Testis (tissue), 5 donors: ENCODE measurements at places on chromosomes 1 and 21. TPM values are rescaled to one million over a fixed set of nuclear protein-coding genes. Genes with fewer than 3 reads are reported as not detected.
A peak's percentile ranks its signal among the peaks of the same experiment; 100 is the strongest.

DNA sequence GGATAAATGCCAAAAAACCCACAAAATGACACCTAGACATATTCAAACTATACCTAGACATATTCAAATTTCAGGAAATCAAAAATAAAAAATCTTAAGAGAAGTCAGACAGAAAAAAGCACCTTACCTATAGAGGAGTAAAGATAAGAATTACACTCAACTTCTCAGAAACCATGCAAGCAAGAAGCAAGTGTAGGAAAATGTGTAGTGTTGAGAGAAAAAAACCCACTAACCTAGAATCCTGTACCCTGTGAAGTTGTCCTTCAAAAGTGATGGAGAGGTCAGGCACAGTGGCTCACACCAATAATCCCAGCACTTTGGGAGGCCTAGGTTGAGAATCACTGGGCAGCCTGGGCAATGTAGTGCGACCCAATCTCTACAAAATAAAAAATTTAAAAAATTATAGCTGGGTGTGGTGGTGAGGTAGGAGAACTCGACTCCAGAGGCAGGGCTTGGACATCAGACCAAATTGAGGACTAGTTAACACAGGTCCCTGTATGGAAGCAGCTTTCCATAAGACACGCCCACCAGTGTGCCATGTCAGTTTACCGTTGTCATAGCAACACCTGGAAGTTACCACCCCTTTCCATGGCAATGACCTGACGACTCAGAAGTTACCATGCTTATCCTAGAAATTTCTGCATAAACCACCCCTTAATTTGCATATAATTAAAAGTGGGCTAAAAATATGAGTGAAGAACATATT is 20.7 kb downstream of the PDIK1L start:
- H3K36me3 ChIP-seq = no peaks in the 10 kb centered on the region
- no peaks in the 10 kb centered on the region for H3K4me1 ChIP-seq
- no peaks in the 10 kb centered on the region for H3K27me3 ChIP-seq
- no peak overlapping the region for H3K4me3 ChIP-seq

DNA sequence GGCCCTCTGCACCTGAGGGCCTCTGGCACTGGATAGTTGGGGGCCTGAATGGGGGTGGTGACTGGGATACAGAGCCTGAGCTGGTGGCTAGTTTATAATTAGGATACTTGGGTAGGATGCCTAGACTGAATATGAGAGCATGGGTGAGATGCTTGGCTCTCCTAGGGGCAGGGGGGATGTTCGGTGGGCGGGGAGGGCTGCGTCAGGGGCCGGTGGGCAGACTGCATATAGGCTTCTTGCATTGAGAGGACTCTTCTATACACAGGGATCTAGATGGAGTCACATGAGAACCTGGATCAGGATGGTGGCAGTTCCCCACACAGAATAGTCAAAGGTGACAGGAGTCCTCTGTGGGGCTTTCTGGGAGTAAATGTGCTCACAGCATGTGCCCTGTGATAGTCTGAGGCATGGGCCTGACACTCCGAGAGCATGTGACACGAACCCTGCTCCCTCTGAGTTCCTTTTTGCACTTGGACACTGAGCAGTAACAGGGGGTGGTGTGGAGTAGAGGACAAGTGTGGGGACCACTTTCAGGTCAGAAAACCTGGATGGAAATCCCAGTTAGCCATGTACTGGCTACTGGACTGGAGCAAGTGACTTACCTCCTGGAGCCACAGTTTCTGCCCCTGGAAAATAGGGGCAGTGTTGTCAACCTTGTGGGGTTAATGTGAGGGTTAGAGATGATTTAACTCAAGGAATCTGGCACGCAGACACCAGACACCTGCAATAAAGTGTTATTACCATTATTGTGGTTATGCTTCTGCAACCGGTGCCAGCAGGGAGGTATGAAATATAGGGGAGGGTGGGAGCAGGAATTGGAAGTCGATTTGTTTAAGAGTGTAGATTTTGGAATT is 2.2 kb downstream of the MAP7D1 start:
- H3K36me3 ChIP-seq = no peaks in the 10 kb centered on the region
- peaks cover 53% of the 10 kb centered on the region for H3K4me1 ChIP-seq
- H3K4me3 ChIP-seq = peak overlapping the region; percentile 93
- H3K27me3 ChIP-seq = no peaks in the 10 kb centered on the region
- peak overlapping the region; percentile 99 for H3K27ac ChIP-seq

- H3K4me1 ChIP-seq = peaks cover 19% of the 10 kb centered on the region
- DNase-seq = no peak
- no peaks in the 10 kb centered on the region for H3K27me3 ChIP-seq
- no peaks in the 10 kb centered on the region for H3K36me3 ChIP-seq
- H3K27ac ChIP-seq = peak overlapping the region; percentile 85
- peak overlapping the region; percentile 4 for H3K4me3 ChIP-seq
Measured at GRCh38 chr1:153790966-153791647, 15.9 kb downstream of the SLC27A3 start.

DNA sequence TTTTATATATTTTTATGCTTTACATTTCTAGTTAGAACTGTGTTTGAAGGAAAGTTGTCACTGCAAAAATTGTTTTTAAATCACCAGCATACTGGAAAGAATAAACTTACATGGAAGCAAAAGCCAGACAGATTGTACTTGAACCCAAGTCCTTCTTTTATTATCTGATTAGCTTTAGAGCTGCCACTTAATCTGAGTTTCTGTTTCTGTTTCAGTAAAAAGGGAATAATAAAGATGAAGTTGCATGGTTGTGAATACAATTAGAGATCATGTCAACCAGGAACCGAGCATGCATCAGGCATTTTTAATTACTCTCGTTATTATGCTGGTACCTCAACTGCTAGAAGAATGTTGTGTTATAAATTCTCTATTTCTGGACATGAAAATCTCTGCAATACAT is 76.9 kb upstream of the EXO1 start:
- peaks cover 11% of the 10 kb centered on the region for H3K4me1 ChIP-seq
- H3K27ac ChIP-seq = no peak overlapping the region
- H3K4me3 ChIP-seq = no peak overlapping the region

DNA sequence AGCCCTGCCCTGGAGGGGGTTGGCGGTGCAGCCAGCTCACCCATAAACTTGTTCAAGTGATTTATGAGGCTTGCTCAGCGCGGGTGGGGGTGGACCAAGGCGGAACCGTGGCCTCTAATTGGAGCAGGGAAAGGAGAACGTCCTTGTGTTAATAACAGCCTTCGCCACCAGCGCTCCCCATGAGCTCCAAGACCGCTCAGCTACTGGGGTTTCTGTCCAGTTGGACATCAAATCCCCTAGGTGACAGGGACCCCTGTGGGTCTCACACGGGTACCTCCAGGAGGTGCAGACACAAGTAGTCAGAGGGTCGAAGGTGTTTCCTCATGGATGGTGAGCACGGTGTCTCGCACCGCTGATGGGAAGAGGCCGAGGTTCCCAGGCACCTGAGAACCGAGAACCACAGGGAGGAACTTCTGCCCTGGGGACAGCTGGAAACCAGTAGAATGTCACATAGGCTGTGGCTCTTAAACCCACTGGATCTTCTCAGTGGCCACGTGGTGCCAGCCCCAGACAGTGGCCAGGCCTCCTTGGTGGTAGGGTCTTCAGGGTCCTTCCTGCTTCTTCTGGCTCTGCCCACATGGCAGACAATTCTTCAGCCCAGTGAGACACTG is 3.7 kb upstream of the ACTRT2 start:
- no peak overlapping the region for H3K27ac ChIP-seq
- no peaks in the 10 kb centered on the region for H3K27me3 ChIP-seq
- peaks cover 5% of the 10 kb centered on the region for H3K4me1 ChIP-seq

DNA sequence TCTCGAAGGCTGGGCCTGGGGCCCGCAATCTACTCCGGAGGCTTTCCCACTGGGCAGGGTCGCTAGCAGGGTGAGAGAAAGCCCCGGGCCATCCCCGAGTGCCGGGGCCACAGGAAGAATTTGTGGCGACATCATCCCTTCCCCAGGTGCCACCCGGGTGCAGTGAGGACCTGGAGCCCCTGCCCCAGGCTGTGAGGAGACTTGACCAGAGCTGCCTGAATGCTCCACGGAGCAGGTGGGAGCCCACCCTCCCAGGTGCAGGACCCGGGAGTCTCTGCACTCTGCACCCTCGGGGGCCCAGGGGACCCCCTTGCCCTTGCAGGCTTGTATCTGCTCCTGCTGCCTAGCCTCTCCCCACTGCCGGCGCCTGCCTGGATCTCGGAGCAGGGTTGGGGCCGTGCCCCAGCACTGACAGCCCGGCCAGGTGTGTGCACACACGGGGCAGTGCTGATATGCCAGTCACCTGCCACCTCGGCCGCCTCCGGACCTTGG is 67.5 kb upstream of the RGS7 start:
- H3K4me3 ChIP-seq = no peak overlapping the region
- H3K27me3 ChIP-seq = no peaks in the 10 kb centered on the region
- H3K36me3 ChIP-seq = no peaks in the 10 kb centered on the region
- H3K27ac ChIP-seq = no peak overlapping the region
- no peaks in the 10 kb centered on the region for H3K4me1 ChIP-seq

GRCh38 chr1:181075766-181076350 is 12.6 kb upstream of the IER5 start:
- no peak overlapping the region for H3K4me3 ChIP-seq
- no peak overlapping the region for H3K27ac ChIP-seq
- no peak for DNase-seq
- H3K4me1 ChIP-seq = no peaks in the 10 kb centered on the region
- no peaks in the 10 kb centered on the region for H3K36me3 ChIP-seq
- no peaks in the 10 kb centered on the region for H3K27me3 ChIP-seq

DNA sequence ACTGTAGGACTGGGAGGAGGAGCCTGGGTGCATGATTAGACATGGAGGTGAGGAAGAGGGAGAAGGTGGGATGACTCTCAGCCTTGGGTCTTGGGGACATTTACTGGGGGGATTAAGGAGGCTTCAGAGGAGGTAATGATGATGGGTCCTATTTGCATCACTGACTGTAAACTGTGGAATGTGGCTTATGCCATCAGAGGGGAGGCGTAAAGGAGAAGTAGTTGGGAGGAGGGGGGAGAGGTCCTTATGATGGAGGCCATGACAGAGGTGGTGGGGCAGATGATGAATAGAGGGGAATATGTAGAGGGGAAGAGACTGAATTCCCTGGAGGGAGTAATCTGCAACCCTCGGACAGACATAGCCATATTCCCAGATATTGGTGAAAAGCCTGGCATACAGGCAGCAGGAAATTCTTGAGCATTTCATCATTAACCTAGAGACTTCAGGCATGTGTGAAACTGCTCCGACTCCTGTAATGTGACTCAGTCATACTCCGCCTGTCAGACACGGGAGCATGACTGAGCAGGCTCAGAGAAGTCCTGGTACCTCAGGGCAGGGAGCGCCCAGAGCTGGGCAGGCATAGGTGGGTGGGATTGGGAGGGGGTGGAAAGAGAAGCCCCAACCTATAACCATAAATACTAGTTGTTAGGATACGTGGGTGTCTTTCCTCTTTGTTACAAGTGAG is 8.0 kb upstream of the LCE5A start:
- DNase-seq = no peak
- H3K27me3 ChIP-seq = no peaks in the 10 kb centered on the region
- H3K4me3 ChIP-seq = no peak overlapping the region
- H3K36me3 ChIP-seq = no peaks in the 10 kb centered on the region
- H3K27ac ChIP-seq = no peak overlapping the region
- H3K4me1 ChIP-seq = no peaks in the 10 kb centered on the region

GRCh38 chr21:45154511-45155508 is 80.4 kb downstream of the ADARB1 start:
- H3K27ac ChIP-seq = no peak overlapping the region
- H3K27me3 ChIP-seq = no peaks in the 10 kb centered on the region
- H3K4me1 ChIP-seq = no peaks in the 10 kb centered on the region
- DNase-seq = peak; percentile 27
- H3K36me3 ChIP-seq = no peaks in the 10 kb centered on the region

GRCh38 chr1:98314601-98315000 is 346.9 kb upstream of the SNX7 start:
- no peaks in the 10 kb centered on the region for H3K4me1 ChIP-seq
- H3K27ac ChIP-seq = no peak overlapping the region
- no peak overlapping the region for H3K4me3 ChIP-seq
- H3K36me3 ChIP-seq = no peaks in the 10 kb centered on the region
- H3K27me3 ChIP-seq = no peaks in the 10 kb centered on the region

DNA sequence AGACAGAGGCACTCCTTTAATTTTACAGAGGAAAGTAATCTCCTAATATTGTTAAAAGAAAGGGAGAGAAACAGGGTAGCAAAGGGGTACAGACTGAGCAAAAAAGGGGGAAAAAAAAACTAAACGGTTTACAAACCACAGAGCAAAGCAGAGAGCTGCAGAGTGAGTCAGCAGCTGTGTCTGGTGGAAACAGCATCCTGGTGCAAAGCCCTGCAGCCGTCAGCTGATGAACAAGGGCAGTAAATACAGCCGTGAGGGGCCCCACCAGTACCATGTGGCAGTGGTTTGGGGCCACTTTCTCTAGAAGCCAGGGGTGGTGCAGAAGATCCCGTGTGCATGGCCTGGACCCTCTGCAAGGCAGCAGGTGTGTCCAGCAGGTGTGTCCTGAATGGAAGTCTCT is 111.3 kb downstream of the ERG start:
- no peaks in the 10 kb centered on the region for H3K4me1 ChIP-seq
- H3K27ac ChIP-seq = no peak overlapping the region
- no peaks in the 10 kb centered on the region for H3K27me3 ChIP-seq

DNA sequence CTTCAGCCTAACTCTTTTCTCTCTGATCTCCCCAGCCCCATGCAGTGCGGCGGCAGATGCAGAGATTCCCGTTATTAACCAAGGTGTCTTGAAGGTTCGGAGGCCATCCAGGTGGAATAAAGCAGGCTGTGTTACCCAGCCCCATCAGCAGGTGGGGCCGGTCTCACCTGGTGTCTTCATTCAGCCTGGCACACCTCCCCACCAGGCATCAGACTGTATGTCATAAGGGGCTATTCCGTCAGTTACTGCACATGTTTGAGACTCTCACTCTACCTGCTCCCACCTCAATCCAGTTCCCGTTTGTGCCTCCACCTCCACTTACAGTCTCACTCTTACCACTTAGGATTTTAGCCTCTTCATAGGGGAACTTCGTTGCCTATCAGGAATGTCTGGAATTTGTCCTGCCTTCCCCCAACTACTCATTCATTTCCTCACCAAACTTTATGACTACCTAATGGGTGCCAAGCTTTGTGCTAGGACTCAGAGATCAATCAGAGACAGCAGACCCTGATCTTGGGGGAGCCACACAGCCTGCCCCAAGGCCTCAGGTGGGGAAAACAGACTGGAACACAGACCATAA is 170.2 kb downstream of the PLPP3 start:
- H3K4me3 ChIP-seq = no peak overlapping the region
- no peak overlapping the region for H3K27ac ChIP-seq
- H3K27me3 ChIP-seq = no peaks in the 10 kb centered on the region
- H3K36me3 ChIP-seq = no peaks in the 10 kb centered on the region
- H3K4me1 ChIP-seq = peaks cover 9% of the 10 kb centered on the region

GRCh38 chr1:59232216-59232615 is 64.7 kb upstream of the FGGY start:
- no peak for DNase-seq
- no peaks in the 10 kb centered on the region for H3K4me1 ChIP-seq
- H3K36me3 ChIP-seq = no peaks in the 10 kb centered on the region
- H3K4me3 ChIP-seq = no peak overlapping the region
- no peaks in the 10 kb centered on the region for H3K27me3 ChIP-seq
- H3K27ac ChIP-seq = no peak overlapping the region

The DPT gene
- 78.7 TPM for polyA plus RNA-seq

The PRPF38B gene
- 8.6 TPM for polyA plus RNA-seq

The PLXNA2 gene
- polyA plus RNA-seq = 4.7 TPM
